Fibroblast of skin of left biceps (primary cell): ENCODE measurements at places on chromosomes 1 and 21.

- no peak for DNase-seq
These were observed 45.1 kb downstream of the WNT9A start for GRCh38 chr1:227902641-227902990.

GRCh38 chr1:171433451-171433850 is 51.9 kb upstream of the PRRC2C start:
- peak; percentile 40 for DNase-seq

DNA sequence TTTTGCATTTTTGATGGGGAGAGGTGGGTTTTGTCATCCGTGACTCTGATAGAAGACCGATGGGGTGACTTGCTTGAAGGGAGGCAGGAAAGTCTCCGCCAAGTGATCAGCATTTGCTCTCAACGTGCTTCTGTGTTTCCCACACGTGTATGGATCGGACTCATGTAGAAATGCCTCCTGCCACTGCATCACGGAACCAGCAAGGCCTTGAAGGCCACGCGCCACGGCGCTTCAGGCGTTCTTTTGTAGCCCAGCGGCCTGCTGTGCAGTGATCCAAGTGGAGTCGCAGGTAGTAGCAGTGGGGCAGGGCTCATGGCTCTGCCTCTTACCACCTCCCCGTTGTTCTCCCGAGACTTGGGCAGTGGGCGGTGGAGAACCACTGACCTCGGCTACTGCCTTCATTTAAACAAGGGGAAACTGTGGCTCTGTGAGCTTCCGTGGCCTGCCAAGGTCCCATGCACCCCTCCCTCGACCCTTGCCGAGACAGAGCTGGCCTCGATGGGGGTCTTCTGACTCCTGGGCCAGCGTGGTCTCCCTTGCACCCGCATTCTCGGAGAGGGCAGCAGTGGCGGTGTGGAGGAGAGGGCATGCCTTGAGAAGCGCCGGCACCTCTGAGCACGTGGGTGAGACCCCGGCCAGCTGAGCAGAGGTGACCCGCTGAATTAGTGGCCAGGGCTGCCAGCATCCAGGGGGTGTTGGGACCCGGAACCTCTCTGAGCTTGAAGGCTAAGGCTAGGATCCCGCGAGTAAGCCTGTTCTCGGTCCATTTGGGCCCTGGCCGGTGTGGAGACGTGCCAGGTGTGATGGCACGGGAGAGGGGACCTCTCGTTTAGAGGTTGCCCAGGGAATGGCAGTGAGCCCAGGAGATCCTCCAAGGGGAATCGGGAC is 46.1 kb upstream of the ABCG1 start:
- no peak for DNase-seq

DNA sequence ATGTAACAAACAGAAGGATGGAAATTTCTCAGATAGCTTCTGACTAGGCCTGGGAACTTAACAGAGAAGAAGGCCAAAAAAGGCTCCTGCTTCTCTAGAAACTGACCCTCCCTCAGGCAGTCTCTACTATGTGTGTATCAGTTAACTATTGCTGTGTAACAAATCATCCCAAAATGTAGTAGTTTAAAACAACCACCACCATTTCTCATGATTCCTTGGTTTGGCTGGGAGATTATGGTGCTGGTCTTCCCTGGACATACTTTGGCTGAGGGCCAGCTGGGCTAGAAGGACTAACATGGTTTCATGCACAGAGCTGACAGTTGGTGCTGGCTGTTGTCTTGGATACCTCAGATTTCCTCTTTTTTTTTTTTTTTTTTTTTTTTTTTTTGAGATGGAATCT is 26.2 kb upstream of the CNN3 start:
- DNase-seq = no peak

- no peak for DNase-seq
These were observed 161.9 kb upstream of the SPAG17 start for GRCh38 chr1:118346936-118347335.

GRCh38 chr1:227543283-227544066 is 19.9 kb upstream of the ZNF678 start:
- no peak for DNase-seq

- no peak for DNase-seq
These were observed 6.7 kb upstream of the PTGER3 start for GRCh38 chr1:71054281-71054731.

DNA sequence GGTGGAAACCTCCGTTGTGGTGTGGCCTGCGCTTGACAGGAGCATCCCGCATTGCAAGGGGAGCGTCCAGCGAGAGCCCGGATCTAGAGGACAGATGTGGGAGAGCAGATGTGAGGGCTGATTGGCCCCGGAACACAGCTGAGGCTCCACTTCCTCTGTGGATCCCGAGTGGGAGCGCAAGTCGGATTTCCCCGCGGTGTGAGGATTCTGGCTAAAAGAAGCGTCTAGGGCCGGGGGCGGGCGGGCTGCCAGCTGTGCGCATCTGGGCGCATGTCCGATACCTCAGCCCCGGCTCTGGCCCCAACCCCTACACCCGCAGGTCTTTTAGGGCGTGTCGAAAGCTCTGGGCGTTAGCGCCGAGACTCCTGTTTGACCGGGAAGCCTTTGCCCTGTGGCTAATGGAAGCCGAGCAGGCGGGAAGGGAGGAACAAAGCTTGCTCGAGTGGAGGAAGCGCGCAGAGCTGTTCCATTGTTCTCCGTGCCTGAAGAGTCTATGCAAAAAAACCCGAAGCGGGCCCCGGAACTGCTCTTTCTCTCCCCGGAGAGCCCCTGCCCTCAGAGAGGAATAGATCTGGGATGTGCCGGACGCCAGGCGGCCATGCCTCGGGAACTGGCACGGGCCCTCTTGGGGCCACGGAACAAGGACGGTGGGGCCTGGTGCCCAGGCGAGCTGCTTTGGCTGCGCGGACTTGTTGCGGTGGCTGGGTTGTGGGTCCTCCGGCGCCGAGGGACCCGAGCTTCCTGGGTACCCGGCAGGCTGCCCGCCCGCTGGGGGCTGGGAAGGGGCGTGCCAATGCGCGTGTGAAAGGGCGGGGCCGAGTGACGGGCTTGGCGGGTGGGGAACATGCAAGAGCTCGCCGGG is 111.1 kb downstream of the NAV1 start:
- no peak for DNase-seq

- DNase-seq = no peak
These were observed 349.6 kb downstream of the SMYD3 start for GRCh38 chr1:246157516-246157915.
